ENCODE measurements at places on chromosomes 7 and 10.

- DNase-seq = no peak
Observed at GRCh38 chr7:147638566-147638965, 952.0 kb upstream of the C7orf33 start.

- DNase-seq = no peak
Observed at GRCh38 chr7:96418581-96418980, 96.7 kb upstream of the SLC25A13 start.

DNA sequence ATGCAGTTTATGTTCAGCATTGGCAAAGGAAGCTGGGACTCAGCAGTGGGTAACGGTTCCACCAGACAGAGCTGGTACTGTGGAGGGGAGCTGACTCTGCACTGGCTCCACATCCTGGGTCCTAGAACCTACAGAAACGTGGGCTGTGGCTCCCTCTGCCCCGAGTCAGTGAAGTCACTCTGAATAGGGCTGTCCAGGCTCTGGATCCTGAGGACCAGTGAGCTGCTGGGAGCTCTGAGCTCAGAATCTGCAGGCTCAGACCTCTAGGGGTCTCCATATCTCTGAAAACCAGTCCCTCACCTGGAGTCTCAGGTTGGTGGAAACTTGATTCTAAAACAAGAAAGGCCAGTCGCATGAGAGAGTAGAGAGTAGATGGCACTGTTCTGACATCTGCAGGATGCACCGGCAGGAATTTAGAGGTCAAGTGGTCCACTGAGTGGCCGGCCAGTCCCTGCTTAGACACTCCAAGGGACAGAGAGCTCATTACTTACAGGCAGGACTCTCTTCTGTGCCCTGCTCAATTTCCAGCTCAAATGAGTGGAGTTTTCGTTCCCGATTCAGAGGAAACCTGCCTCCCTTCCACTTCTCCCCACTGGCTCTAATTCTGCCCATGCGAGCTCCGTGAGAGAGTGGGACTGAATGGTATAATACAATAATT, 18.6 kb downstream of the NPFFR1 start:
- DNase-seq = peak; percentile 54

DNA sequence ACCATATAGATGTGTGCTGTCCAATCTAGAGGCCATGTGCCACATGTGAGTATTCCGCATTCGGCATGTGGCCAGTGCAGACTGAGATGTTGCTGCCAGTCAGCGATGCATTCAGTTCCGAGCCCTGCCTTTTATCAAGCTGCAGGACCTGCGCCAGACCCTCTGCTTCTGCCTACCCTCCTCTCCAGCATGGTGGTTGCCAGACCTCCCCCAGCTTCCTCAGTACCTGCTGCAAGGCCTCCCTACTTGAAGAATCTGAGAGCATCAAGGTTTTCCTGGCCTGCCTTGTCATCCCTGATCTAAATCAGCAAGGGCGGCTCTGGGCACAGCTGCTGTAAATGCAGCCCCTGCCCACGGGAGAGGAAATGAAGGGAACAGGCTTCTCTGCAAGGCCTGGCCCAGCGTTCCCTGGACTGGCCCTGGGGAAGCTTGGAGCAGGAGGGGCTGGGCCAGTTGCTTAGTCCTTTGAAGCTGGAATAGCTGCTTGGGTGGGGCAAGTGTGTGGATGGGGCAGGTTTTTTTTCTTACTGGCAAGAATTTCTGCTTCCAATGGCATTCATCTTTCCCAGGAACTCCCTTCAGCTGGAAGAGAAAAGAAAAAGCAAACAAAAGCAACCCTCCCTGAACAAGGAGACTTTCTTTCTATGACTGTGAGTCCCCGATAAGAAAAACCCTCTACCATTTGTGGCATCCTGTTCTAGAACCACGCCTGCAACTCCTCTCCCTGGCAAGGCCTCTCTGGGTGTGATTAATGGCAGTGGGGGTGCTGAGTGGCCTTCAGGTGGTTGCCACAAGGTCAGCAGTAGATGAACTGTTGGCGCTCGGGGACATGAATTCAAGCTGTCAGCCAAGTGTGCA, 93.0 kb downstream of the NHLRC2 start:
- no peak for DNase-seq

GRCh38 chr10:79028056-79028430, 40.7 kb upstream of the ZMIZ1 start:
- no peak for DNase-seq

DNA sequence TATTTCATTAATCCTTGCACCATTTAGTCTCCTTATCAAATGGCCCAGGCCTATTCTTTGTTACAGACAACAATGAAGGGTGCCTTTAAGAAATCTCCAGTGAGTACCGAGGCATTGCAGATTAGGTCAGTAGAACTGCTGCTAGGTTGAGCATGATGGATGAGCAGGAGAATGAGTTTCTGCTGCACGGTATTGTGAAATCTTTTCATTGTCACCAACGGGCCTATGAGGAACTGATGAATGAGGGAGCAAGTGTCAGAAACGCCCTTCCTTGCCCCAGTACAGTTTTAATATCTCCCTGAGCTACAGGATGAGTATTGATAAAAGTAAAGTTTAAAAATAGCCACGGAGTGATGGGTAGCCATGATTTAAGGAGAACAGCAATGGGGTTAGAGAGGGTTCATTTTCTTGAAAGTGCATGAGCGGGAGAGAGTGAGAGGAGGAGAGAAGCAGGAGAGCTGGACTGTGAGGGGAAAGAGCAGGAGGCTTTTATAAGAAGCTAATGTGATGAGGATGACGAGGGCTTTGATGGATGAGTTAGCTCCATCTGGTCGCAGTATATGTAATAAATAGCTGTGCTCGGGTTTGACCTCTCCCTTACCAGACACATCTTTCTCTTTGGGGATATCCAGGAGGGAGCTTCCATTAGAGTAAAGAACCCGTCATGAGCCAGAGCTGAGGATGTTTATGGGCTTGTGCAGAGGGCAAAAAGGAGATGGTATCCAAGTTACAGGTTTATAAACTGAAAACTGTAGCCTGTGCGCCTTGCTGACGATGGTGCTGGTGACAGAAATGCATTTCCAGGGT, 526.1 kb downstream of the LRMDA start:
- DNase-seq = no peak

- peak; percentile 77 for DNase-seq
Observed at GRCh38 chr10:70145666-70146488, 623 bp downstream of the TYSND1 start.

GRCh38 chr7:80373429-80374032, 138.3 kb downstream of the GNAT3 start:
- no peak for DNase-seq

GRCh38 chr7:112149734-112150133, 56.5 kb downstream of the DOCK4 start:
- DNase-seq = no peak

DNA sequence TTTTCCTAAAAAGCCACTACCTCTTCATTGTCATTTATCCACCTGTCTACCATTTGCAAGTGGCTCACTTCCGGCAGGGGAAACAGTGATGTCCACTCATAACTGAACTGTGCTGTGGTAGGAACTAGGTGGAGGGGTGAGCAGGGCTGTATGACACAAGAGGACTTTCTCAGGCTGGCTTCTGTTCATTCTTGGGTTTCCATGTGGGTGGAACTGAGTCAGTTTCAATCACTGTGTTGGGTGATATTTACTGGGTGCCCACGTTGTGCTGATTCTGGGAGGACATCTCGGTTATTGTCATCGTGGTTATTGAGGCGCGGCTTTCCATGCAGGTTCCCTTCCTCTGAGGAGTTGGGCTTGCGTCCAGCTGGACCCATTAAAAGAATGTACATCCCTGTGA, 38.8 kb downstream of the RAMP3 start:
- no peak for DNase-seq

- DNase-seq = no peak
Observed at GRCh38 chr7:169276-170172, 22.8 kb upstream of the FAM20C start.

DNA sequence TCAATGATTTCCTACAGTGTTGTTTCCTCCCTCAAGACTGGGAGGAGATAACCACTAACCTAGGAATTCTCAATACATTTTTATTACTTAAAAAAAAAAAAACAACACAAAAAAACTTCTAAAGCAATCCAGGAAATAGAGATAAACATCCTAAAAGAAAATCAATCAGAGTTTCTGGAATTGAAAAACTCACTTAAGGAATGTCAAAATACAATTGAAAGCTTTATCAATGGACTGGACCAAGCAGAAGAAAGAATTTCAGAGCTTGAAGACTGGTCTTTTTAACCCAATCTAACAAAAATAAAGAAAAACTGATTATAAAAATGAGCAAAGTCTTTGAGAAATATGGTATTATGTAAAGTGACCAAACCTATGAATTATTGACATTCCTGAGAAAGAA, 394.1 kb downstream of the XPNPEP1 start:
- DNase-seq = no peak

DNA sequence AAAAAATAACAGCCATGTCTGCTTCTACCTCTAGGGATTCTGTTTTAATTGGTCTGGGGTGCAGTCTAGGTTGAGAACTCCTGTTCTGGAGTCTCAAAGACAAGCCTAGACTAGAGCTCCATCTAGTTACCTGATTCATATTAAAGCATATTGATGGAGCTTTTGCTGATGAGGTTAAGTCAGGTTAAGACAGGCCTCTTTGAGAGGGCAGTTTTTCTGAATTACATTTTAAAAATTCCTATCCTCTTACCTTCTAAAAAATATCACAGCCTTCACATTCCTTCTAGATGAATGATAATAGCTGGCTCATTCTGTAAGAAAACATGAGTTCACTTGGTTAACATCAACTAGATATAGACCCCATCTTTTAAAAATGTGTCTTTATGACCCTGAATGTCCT, 28.9 kb downstream of the MGAM start:
- DNase-seq = no peak

DNA sequence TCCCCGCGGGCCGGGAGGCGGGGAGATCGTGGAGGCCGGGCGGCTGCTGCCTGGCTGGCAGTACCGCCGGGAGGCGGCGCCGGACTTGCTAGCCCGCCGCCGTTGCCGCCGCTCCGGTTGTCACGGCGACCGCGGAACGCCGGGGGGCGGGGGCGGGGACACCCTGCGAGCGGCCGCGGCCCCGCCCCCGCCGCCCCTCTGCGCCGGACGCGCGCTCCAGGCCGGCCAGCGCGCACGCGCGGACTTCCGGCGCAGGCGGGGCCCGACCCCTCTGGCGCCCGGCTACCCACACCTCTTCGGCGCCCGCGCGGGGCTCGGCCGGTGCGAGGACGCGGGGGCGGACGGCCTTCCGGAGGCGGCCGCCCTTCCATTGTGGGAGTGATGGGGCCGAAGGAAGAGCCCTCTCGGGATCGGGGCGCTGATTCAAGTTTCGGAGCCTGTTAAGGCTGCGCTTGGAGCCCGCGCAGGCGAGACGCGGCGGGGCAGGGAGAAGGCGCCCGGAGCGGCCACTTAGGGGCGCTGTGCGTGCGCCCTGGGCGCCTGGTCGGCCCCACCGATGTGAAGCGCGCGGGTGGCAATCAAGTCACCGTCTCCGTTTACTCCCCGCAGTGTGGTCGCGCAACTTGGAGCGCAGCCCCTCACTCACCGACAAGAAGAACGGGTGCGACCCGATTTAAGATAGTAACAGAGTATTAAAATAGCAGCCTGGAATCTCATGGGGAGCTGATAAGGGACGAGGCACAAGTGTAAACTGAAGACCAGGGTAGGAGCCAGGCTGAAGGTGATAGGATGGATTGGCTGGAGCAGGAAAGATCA, 449 bp upstream of the DPY19L1 start:
- peak; percentile 96 for DNase-seq

DNA sequence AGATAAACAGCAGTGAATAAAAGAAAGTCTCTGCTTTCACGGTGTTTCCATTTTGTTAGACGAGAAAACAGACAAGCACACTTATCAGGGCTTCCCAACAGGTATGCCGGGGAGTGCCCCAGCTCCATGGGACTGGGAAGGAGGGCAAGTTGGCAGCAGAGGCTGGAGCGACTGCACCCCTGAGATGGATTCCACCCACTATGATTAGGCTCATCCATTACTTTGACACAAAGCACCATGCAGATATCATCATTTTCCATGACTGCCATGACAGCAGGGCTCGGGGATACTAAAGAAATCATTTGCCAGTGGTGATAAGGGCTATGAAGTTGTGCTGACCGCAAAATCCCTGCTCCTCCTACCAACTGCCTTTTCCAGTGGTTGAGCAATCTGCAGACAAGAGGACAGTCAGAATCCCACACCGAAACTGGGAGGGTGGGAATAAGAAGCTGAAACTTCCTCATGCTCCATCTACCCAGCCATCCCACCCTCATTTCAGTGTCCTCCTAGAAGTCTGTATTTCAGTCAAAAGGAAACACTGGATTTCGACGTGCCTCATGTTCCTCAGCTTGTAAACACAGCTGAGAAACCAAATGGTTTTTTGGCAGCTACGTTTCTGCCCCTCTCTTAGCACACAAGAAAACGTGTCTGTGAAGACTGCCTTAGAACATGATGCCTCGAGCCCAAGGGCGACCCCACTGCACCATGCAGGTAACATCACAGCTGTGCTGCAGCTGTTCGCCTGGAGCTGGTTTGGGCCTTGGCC, 15.5 kb downstream of the CREB3L2 start:
- DNase-seq = no peak

GRCh38 chr10:75011221-75011620, 100.2 kb upstream of the SAMD8 start:
- DNase-seq = no peak

GRCh38 chr7:71739520-71740173, 607.7 kb downstream of the GALNT17 start:
- no peak for DNase-seq

Measured in Ammon's horn (tissue), 1 donor.